ENCODE measurements at places on chromosomes 5 and 9.

DNA sequence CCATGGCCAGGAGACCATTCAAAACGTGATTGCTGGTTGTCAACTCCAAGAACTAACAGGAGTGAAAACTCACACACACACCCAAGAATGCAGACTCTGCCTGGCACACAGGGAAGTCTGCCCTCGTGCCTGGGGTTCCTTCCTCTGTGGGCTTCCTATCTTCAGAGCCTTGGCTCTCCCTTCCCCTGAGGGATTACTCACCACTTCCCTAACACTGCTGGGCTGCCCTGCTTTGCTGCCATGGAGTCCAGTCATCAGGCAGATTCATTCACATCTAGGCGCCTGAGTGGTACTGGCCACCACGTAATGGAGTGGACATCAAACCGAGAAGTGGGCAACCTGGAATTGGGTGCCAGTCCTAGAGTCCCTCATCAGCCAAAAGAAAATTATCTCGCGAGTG, 76.4 kb upstream of the PRSS3 start:
- DNase-seq, result peak; percentile 45

- peak; percentile 57 for DNase-seq
These were observed 142.1 kb downstream of the LHFPL2 start for GRCh38 chr5:78506261-78507024.

DNA sequence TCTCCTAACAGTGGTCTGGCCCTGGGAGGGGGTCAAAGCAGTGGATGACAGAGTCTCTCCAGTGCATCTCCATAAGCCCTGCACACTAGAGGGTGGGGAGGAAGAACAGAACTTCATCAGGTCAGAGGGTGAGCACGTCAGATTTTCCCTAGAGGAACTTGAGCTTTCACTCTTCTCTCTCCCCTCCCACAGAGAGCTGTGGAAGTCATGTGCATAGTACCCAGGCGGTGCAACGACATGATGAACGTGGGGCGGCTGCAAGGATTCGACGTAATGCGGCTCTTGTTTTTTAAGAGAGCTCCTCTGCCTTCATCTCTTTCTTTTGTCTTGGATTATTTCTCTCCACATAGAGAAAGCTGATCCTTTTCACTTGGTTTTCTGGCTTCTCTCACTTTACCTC, 100.2 kb upstream of the OTULINL start:
- DNase-seq, result no peak

DNA sequence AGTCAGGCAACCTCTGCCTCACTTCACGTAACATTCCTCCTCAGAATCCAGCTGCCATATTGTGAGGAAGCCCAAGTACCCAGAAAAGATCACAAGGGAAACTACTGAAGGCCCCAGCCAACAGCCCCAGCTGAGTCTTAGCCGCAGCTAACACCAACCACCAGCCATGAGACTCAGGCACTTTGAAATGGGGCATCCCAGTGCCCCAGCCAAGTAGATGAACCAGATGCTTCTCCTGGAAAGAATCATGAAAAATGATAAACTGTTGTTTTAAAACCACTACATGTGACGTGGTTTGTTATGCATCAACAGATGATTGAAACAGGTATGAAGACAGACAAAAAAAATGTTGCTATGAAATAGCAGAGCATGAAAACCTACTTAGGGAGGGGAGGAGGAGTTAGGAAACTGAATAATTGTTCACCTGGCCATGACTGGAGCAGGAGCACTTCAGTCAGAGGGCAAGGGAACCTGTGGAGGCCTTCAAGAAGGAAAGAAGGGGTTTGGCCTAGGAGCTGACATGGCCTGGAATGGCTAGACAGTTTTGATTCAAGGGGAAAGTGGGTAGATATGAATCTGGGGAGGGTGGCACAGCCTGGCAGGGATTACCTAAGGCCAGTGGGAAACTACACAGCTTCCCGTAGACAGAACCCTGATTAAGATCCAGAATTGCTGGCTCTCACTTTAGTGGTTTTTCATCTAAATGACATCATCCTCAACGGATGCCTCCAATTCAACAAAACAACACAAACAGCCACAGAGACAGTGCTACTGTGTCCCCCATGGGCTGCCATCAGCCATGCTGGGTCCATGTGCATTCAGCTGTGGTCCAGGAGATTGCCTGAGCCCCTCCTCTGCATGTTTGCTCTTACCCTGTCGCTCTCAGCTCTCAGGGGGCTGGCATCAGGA, 211.6 kb downstream of the SYK start:
- no peak for DNase-seq

DNA sequence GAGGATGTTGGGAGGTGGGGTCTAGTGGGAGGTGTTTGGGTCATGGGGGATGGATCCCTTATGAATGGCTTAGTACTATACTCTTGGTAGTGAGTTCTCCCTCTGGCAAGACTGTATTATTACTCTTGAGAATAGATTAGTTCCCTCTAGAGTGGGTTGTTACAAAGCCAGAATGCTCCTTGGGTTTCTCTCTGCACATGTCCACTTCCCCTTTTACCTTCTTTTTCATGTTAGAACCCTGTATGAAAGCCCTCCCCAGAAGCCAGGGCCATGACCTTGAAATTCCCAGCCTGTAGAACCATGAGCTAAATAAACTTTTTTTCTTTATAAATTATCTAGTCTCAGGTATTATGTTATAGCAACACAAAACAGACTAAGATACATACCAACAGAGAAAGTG, 31.1 kb downstream of the SLC24A2 start:
- DNase-seq, result no peak

DNA sequence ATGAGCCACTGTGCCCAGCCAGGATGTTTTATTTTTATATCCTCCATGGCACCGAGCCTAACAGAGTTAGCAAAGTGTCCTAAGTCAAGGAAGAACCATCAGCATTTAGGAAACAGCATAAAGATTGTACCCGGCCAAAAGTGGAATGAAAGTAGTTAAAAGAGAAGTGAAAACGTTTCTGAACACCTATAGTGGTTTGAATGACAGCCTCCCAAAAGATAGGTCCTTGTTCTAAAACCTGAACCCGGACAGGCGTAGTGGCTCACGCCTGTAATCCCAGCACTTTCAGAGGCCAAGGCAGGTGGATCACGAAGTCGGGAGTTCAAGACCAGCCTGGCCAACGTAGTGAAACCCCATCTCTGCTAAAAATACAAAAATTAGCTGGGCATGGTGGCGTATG, 37.4 kb downstream of the ZFAND5 start:
- DNase-seq, result no peak

DNA sequence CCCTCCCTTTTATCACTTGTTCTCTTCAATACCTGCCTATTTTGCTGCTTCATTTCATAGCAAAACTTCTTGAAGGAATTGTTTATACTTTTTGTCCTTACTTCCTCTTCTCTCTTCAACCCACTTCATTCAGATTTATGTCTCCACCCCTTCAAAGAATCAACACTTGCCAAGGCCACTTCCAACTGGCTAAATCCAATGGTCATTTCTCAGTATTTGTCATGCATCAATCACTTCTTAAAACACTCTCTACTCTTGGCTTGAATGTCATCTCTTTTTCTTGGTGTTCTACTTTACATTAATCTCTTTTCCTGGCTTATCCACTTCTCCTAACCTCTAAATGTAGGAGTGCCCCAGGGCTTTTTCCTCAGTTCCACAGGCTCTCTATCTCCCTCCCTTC, 8.3 kb upstream of the FCHO2 start:
- DNase-seq, result no peak

DNA sequence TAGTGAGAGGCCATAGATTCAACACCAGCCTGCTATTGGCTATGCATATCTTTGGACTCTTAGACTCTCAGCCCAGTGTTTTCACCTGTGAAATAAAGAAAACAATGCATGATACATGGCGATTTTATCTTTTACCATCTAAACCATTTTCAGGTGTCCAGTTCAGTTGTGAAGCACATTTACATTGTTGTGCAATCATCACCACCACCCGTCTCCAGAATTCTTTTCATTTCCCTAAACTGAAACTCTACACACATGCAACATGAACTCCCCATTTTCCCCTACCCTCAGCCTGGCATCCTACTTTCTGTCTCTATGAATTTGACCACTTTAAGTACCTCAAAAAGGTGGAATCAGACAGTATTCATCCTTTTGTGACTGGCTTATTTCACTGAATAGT, 420.6 kb downstream of the MED10 start:
- DNase-seq, result no peak

GRCh38 chr5:39191216-39191615, 28.1 kb downstream of the FYB1 start:
- no peak for DNase-seq

DNA sequence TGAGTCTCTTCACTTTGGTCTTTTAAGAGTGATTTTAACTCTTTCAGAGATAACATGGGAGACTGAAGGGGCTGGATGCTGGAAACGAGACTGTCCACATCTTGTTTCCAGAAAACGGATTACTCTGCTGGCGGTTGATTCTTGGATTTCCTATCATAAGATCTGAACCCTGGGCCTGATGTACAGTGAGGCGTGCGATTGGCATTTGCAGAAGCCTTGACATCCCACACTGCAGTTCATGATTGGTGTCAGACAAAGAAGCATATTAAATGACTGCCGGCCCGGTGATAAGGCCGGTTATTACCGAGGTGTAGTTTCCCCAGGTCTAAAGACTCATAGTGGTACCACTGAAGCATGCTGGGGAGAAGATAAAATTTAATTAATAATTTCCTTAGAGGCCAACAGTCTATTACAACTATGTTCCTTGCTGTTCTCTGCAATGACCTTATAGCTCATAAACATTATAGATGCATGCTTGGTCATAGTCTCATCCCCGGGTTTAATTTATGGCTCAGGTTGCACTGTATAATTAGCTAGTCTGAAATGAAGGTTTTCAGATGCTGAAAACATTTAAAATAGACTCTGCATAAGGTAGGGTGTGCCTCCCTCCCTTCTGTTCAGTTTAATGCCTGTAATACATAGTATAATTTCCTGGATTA, 99.2 kb downstream of the PPP2R2B start:
- no peak for DNase-seq

GRCh38 chr5:164345173-164345849, 839.9 kb downstream of the MAT2B start:
- DNase-seq, result peak; percentile 76

- no peak for DNase-seq
These were observed 102.5 kb downstream of the SPRY4 start for GRCh38 chr5:142222225-142222865.

DNA sequence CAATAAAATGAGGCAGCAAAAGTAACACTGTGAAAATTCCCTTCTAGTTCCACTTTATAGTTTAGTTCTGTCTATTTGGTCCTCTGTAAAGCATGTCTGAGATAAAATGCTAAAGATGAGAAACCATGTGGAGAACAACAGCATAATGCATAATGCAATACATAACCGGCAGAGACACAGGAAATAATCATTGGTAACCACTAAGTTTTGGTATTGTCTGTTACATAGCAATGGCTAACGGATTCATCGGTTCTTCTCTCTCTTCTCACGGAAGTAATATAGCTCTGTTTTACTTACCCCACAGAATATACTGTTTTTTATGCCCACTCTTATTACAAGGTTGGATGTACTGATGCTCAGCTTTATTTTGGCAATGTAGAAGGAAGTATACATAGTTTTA, 158.9 kb downstream of the FAM174A start:
- no peak for DNase-seq

DNA sequence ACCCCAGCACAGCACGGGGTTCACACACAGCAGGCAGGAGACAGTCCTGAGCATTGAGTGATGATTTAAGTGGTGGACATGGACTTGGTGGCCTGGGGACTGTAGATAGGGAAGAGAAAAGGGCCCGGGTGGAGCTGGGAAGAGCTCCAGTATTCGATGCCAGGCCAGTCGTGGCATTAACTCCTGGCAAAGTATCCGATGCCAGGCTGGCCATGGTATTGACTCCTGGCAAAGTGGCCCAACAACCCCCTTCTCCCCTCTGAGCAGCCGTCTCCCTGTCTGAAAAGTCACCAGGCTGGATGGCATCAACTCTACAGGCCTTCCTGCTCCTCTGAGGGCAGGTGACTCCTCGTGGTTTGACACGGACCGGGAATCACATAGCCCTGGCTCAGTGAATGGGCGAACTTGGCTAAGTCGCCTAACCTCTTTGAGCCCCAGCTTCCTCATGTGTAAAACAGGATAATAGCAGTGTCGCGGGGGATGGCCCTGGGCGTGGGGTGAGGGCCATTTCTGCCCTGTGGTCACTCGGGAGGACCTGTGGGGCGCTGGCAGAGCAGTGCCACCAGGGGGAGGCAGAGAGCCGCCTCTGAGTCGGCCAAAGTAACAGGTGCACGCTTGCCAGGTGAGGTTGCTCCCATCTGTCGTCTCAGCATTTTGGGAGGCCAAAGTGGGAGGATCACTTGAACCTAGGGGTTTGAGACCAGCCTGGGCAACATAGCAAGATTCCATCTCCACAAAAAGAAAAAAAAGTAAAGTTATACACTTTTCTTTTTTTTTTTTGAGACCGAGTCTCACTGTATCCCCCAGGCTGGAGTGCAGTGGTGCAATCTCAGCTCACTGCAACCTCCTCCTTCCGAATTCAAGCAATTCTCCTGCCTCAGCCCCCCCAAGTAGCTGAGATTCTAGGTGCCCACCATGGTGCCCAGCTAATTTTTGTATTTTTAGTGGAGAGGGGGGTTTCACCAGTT, 5.7 kb upstream of the SEC16A start:
- peak; percentile 46 for DNase-seq

DNA sequence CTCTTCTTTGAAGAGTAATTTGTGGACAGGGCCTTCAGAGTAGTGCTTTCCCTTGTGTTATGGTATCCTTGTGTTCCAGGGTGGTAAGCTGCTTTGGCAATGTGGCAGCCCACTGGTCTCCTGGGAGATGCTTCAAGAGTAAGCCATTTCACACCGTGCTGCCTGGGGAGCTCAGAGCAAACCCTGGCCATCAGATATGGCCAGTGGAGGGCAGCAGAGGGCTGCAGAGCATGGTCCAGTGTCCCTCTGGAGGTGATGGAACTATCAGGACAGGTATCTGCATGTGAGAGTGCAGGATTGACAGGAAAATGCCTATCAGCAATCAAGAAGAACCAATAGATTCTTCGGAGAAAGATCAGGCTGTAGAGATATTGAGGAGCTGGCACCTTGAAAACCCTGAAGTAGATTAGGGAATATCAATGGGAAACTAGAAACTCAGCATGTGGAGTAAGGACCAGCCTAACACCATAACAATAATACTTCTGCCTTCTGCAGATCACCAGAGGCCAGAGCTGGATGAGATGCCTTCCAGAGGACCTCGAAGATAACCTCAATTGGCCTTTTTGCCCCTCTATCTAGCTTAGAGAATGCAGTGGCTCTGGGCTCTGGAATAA, 90.8 kb downstream of the PLPPR1 start:
- DNase-seq, result peak; percentile 11

- no peak for DNase-seq
These were observed 76.8 kb upstream of the ANKH start for GRCh38 chr5:14948383-14948782.

GRCh38 chr5:158354958-158355357, 496.0 kb upstream of the CLINT1 start:
- no peak for DNase-seq

DNA sequence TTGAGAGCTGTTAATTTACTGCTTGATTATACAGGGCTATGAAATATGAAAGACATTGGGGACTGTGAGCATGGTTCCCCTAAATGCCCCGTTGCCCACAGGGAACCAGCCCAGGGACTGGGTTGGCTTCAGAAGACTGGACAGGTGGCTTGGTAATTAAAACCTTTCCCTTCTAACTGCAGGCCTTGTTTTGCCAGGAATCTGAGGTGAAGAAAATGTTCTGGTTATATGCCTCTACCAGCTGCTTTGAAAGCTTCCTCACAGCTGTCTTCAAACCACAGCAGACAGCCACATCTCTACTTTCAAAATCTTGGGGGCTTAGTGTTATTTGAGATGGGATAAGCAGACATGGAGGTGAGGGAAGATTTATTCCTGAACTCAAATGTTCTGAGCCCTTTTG, 153.3 kb upstream of the SPRY4 start:
- no peak for DNase-seq

- peak; percentile 22 for DNase-seq
These were observed 2.3 kb downstream of the CCDC69 start for GRCh38 chr5:151221574-151221973.

Measured in cardiac fibroblast (primary cell).